Foreskin keratinocyte (primary cell): ENCODE measurements at places on chromosomes 5 and 9. TPM values are rescaled to one million over a fixed set of nuclear protein-coding genes. Genes with fewer than 3 reads are reported as not detected.
A peak's percentile ranks its signal among the peaks of the same experiment; 100 is the strongest.

GRM6 gene
- total RNA-seq = not detected in 2 replicates

CD72 gene
- 0.20 and 0.28 TPM in 2 replicates for total RNA-seq

LCN1 gene
- total RNA-seq = not detected in 2 replicates

PPP2R2B gene
- 0.14 TPM in 1 of 2 replicates, not detected in the other for total RNA-seq

C9orf50 gene
- total RNA-seq = not detected in 2 replicates

GCNT1 gene
- 6.8 and 8.4 TPM in 2 replicates for total RNA-seq

BARHL1 gene
- total RNA-seq = not detected in 2 replicates

KCNN2 gene
- 0.11 and 0.14 TPM in 2 replicates for total RNA-seq

HAVCR2 gene
- total RNA-seq = not detected in 2 replicates

IRX4 gene
- total RNA-seq = 20.3 and 26.4 TPM in 2 replicates

DPP7 gene
- total RNA-seq = 35.0 and 54.2 TPM in 2 replicates

CENPP gene
- total RNA-seq = 7.4 and 9.8 TPM in 2 replicates

IFNA13 gene
- total RNA-seq = not detected in 2 replicates

PCDHB14 gene
- total RNA-seq = 0.07 TPM in 1 of 2 replicates, not detected in the other

EMB gene
- 65.1 and 66.2 TPM in 2 replicates for total RNA-seq

ECM2 gene
- 0.39 and 1.4 TPM in 2 replicates for total RNA-seq

PAEP gene
- total RNA-seq = not detected in 2 replicates

- DNase-seq = peak; percentile 90
Measured at GRCh38 chr5:54643685-54644106, 126.1 kb downstream of the SNX18 start.

DNA sequence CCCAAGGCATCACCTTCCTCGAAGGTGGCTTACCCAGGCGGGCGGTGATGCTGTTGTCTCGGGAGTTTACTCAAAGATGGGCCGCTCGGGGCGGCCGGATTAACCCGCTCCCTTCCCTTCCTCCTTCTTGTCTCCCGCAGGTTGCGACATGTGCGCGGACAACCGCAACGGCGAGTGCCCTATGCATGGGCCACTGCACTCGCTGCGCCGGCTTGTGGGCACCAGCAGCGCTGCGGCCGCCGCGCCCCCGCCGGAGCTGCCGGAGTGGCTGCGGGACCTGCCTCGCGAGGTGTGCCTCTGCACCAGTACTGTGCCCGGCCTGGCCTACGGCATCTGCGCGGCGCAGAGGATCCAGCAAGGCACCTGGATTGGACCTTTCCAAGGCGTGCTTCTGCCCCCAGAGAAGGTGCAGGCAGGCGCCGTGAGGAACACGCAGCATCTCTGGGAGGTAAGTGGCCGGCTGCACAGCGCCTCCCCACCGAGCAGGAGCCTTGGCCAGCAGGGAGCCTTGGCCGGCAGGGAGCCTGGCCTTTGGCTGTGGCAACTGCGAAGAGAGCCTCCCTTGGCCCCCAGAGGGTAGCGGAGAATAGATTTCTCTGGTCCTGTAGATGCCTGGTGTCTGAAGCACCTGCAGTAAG, 10.6 kb downstream of the PRDM6 start:
- DNase-seq = no peak

GRCh38 chr5:131513780-131514179, 121.2 kb downstream of the RAPGEF6 start:
- no peak for DNase-seq

GRCh38 chr9:124934290-124934689, 6.6 kb downstream of the GOLGA1 start:
- DNase-seq = peak; percentile 18

DNA sequence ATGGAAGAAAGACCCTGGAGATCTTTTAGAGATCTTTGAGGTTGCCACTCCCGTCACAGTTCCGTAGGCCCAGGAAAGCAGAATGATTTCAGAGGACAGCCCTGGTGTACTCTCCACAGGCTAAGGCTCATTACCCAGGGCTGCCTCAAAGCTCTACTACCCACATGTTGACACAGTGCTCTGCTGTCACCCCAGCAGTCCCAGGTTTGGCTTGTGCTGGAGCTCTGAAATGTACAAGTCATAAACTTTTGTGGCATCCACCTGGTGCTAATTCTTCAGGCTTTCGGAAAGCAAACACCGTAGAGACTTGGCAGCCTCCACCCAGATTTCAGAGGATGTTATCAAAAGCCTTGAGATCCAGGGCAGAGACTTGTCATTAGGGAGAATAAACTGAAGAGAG, 136.5 kb downstream of the MTRR start:
- DNase-seq = no peak

GRCh38 chr5:16593013-16593412, 23.8 kb downstream of the RETREG1 start:
- DNase-seq = no peak

GRCh38 chr9:90457386-90458190, 185.0 kb downstream of the DIRAS2 start:
- peak; percentile 14 for DNase-seq

GRCh38 chr5:167945542-167946384, 345.7 kb upstream of the WWC1 start:
- peak; percentile 95 for DNase-seq

GRCh38 chr5:149434162-149435014, 55.3 kb upstream of the IL17B start:
- no peak for DNase-seq

DNA sequence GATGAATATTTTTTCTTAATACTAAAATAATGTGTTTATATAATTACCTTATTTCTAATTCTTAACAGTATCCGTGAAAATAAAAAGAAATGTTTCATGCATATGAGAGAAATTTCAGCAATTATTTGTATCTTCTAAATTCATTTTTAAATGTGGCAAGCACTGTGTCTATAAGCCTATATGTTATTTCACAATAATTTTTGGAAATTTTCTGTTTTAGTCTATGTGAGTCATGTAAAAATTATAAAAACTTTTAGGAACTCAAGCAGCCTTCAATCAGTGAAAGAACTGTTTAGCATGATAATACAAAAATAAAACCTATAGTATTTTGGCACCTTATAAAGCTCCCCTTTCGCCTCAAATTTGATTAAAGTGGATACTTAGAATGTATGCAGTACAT, 96.8 kb downstream of the ZCCHC7 start:
- DNase-seq = no peak

GRCh38 chr9:23123048-23123632, 676.5 kb downstream of the DMRTA1 start:
- DNase-seq = no peak

GRCh38 chr5:178291969-178292825, 59.6 kb upstream of the PHYKPL start:
- DNase-seq = no peak

DNA sequence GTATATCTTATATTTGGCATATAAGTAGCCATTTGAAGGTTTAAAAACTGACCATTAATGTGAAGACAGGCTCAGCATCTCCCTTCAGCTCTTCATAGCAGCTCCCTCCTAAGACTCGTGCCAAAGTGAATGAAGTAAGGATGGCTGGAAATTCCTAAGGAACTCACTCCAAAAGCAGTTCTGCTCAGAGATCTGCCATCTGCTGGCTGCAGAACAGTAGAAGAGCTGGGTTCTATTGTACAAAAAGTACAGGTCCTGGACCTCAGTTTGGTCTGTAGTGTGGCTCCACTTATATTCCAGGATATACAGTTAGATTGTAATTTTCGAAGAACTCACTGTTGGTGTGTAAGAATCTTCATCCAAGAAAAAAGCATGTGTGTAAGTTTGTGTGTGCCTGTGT, 104.9 kb upstream of the RUSC2 start:
- DNase-seq = peak; percentile 21

- DNase-seq = peak; percentile 25
Measured at GRCh38 chr5:162068412-162068811, 839 bp downstream of the GABRG2 start.

- DNase-seq = peak; percentile 83
Measured at GRCh38 chr9:129175825-129176633, 2.0 kb downstream of the IER5L start.

DNA sequence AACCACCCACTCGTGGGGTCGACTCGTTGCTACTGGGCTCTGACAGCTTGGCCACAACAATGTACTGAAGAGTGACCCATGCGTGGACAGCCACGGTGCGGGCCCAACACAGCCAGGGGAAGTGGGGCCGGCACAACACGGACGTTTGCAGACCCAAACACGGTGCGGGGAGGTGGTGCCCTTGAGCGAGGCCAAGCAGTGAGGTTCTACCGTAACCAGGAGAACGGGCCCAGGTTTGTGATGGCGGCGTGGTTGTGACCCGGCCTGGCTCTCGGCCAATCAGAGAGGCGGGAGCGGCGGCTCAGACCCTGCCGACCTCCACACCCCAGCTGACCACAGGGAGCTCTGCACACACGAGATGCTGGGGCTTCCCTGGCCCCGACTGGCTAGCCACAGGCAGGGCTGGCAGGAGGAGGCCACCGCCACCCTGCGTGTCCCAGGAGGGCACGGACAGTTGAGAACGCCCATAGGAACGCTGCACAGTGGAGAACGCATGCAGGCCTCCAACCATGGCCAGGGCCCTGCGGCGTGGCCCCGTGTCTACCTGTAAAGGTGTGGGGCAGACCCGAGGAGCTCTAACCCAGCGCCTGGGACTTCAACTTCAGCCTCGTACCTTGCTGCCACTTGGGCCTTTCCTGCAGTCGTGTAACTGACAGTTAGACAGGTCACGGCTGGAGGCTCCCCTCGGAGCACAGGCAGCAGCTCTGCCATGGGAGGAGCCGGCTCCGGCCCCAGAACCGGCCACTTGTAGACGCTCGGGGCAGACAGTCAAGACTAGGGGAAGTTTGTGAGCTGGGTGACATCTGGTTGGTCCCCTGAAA, 13.7 kb downstream of the BRD3 start:
- no peak for DNase-seq

DNA sequence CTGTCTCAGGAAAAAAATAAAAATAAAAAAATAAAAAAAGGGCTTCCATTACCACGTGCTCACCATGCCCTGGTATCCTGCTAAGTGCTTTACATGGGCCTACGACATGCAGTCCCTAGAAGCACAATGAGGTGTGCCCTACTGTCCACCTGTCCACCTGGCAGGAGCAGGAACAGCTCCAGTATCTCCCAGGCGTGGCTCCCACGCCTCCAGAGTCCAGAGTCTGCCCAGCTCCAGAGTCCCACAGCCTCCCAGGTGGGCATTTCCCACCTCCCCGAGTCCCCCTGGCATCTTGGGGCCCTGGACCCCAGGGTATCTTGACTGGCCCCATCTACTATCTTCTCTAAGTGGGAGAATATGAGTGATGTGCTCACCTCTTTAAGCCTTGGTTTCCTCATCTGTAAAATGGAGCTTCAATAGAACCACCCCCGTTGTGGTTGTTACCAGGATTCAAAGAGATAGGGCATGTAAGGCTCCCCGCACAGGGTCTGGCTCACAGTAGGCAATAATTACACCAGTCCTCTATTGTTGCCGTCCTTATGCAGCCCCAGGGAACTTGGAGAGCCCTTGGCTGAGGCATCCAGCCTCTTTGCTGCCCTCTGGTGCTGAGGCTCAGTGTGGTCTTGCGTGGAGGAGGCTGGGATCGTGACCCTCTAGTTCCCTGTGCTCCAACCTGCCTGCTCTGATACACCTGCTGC, 8.9 kb downstream of the CXCL14 start:
- DNase-seq = no peak

DNA sequence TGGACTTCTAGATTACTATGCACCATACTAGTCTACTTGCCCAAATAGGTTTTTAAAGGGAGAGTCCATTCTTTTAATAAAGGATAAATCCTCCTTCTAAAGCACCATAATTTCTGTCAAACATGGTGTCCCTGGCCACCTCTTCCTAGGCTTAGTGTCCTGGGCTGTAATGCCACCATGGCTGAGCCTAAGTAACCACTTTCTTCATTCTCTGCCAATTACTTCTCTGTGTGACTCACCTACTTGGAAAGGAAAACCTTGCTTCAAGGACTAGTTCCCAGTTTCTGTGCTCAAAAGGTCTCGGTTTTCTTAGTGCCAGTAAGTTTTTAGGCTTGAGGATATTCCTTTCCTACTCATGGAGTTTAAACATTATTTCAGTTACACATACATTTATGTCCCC, 273.4 kb downstream of the DENND1A start:
- peak; percentile 12 for DNase-seq

DNA sequence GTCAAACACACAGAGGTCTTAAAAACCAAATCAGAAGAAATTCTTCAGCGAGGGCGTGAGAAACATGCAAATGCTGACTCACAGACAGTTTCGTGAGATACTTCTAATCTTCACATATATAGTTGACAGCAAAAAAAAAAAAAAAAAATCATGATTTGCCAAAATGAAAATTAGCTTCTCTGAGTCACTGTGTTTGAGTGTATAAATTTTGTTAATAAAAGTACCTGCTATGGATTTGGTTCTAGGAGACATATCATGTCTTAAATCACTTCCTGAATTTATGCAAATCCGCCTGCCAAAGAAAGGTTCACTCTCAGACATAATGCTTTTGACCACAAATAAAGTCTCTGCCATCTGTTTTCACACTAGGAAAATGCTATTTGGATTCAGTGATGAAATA, 114.3 kb downstream of the SLC1A3 start:
- DNase-seq = no peak

DNA sequence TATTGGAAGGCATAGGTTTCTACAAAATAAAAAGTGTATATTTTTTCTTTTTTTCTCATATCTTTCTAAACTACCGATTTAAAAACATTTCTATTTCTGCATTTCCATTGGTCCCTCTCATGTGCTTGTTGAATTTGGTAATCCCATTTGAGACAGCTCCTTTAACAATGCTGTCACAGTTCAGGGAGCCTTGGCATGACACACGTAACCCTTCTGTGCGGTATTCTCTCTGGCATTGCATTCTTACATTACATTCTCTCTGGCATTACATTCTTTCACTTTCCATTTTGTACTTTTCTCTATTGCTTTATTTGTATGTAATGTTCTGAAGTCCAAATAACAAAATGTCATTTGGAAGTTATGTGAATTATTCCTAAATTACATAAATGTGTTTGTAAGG, 150.7 kb upstream of the RASGRF2 start:
- no peak for DNase-seq

GRCh38 chr5:119397518-119398380, 41.9 kb downstream of the TNFAIP8 start:
- peak; percentile 56 for DNase-seq

GRCh38 chr5:96839071-96839592, 31.4 kb upstream of the ERAP1 start:
- no peak for DNase-seq

DNA sequence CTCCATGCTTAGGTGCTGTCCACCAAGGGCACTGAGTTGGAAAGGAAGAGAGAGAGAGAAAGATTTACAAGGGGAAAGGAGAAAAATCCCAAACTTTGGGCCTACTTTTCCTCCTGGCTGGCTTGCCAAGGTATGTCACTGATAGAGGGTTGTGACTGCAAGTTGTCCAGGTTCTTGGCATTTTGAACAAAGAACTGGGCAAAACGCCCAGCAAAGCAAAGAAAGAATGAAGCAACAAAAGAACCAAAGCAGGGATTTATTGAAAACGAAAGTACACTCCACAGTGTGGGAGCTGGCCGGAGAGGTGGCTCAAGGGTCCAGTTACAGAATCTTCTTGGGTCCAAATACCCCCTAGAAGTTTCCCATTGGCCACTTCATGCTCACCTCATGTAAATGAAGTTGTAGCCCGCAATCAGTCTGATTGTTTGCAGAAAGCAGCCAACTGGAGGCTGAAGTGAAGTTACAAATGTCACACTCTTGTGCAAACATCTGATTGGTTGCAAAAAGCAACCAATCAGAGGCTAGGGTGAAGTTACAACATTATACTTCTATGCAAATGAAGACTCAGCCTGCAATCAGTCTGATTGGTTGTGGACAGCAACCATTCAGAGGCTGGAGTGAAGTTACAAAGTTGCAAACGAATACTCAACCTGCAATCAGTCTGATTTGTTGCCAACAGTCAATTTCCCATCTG, 263.5 kb downstream of the YTHDC2 start:
- DNase-seq = no peak
